ENCODE measurements at places on chromosomes 2 and 18. TPM values are rescaled to one million over a fixed set of nuclear protein-coding genes. Genes with fewer than 3 reads are reported as not detected.

The LDAH gene
- 15.8 TPM for polyA plus RNA-seq

The CD8B2 gene
- polyA plus RNA-seq = not detected

The NYAP2 gene
- polyA plus RNA-seq = not detected

The EPB41L3 gene
- 1.9 TPM for polyA plus RNA-seq

The DTNA gene
- not detected for polyA plus RNA-seq

- H3K4me3 ChIP-seq = no peak overlapping the region
- DNase-seq = no peak
- H3K4me1 ChIP-seq = no peaks in the 10 kb centered on the region
- H3K36me3 ChIP-seq = peaks cover 31% of the 10 kb centered on the region
- no peak overlapping the region for H3K27ac ChIP-seq
These were observed 207.8 kb downstream of the HDAC4 start for GRCh38 chr2:239192975-239193374.

DNA sequence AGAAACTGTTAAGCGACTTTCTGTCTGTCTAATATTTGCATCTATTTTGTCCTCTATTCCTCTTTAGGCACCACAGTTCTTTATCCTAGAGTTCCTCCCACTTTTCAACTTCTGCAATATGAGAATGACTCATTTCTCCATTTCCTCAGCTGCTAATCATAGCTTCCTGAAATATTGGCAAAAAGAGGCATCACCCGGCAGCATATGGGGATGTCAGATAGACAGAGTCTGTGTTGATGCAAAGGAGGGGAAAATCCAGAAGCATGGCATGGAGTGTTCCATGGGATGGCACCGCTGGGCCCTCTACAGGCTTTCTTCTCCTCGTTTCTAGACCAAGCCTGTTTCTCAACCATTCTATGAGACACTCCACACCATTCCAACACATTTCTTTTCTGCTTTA, 93.4 kb downstream of the DOCK10 start:
- H3K27ac ChIP-seq = peak overlapping the region; percentile 84
- H3K36me3 ChIP-seq = no peaks in the 10 kb centered on the region
- no peak for DNase-seq

DNA sequence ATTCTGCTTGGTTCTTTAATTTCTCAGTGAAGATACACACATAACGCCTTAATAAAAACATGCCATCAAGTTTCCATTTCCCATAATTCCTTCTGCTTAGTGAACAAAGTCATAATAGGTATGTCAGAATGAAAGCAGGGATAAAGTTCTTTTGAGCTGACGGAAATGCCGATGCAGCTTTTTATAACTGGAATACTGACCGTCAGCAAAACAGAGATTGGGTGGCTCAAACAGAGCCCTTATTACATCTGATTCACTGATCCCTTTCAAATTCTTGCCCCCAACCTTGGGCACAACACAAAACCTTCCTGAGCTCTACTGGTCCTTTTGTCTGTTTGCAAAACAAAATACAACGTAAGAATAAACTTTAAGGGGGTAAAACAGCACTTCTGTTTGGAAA, 140.4 kb downstream of the CDH2 start:
- no peaks in the 10 kb centered on the region for H3K36me3 ChIP-seq
- no peak overlapping the region for H3K27ac ChIP-seq
- H3K27me3 ChIP-seq = no peaks in the 10 kb centered on the region
- no peaks in the 10 kb centered on the region for H3K4me1 ChIP-seq

DNA sequence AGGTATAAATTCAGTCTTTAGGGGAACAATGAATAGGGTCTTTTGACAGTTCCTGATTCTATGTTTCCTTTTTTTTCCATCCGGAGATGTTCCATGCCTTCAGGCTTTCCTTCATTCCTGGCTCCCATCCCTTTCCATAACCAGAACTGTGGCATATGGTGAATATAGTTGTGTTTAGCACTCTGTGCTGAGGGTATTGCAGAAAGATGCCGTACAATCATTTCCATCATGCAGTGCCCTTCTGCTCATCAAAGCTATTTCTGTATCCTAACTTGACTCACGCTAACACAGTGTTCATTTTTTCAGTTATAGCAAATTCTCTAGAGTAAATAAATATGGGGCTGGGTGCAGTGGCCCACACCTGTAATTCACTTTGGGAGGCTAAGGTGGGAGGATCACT, 131.9 kb upstream of the EML6 start:
- H3K4me3 ChIP-seq = no peak overlapping the region
- H3K4me1 ChIP-seq = peaks cover 54% of the 10 kb centered on the region
- no peak for DNase-seq
- no peaks in the 10 kb centered on the region for H3K27me3 ChIP-seq

DNA sequence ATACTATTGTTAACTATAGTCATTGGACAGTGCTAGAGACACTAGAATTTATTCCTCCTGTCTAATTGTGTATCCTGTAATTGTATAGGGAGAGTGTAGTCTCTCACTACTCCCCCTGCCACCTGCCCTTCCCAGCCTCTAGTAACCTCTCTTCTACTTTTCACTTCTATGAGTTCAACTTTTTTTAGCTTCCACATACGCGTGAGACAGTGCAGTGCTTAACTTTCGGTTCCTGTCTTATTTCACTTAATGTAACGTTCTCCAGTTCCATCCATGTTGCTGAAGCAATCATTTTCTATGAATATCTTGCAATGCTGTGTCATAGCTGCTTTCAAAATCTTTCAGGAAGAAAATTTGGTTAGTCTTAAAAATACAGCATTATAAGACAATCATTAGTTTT, 22.8 kb upstream of the RUFY4 start:
- H3K27me3 ChIP-seq = no peaks in the 10 kb centered on the region
- no peak for DNase-seq
- H3K36me3 ChIP-seq = no peaks in the 10 kb centered on the region
- no peak overlapping the region for H3K4me3 ChIP-seq
- no peak overlapping the region for H3K27ac ChIP-seq

GRCh38 chr2:229714736-229715541, 584 bp upstream of the DNER start:
- no peak for DNase-seq
- H3K36me3 ChIP-seq = no peaks in the 10 kb centered on the region
- no peak overlapping the region for H3K27ac ChIP-seq
- H3K4me1 ChIP-seq = peaks cover 10% of the 10 kb centered on the region
- H3K4me3 ChIP-seq = no peak overlapping the region

DNA sequence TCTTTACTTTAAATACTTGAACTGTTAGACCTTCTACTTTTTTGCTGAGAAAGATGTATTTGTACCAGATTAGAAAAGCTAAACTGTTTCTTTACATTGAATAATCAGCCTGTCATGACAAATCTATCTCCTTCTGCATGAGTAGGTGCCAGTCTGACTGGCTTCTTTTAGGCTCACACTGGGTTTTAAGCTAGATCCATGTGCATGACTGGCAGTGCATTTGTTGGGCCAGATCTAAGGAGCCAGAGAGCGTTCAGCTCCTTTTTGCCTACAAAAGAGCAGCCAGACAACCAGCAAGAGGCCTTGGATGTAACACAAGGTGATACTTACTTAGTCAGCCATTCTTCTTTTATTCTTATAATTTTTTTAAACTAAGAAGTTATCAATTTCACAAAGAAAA, 82.0 kb upstream of the OTX1 start:
- H3K36me3 ChIP-seq = no peaks in the 10 kb centered on the region
- no peaks in the 10 kb centered on the region for H3K4me1 ChIP-seq
- no peak overlapping the region for H3K27ac ChIP-seq
- H3K27me3 ChIP-seq = no peaks in the 10 kb centered on the region

GRCh38 chr2:235621736-235622135, 127.9 kb downstream of the AGAP1 start:
- no peaks in the 10 kb centered on the region for H3K4me1 ChIP-seq
- H3K4me3 ChIP-seq = no peak overlapping the region
- no peak overlapping the region for H3K27ac ChIP-seq
- DNase-seq = no peak
- H3K27me3 ChIP-seq = no peaks in the 10 kb centered on the region
- H3K36me3 ChIP-seq = no peaks in the 10 kb centered on the region

- no peak overlapping the region for H3K27ac ChIP-seq
- no peaks in the 10 kb centered on the region for H3K4me1 ChIP-seq
- H3K36me3 ChIP-seq = no peaks in the 10 kb centered on the region
- H3K4me3 ChIP-seq = no peak overlapping the region
- H3K27me3 ChIP-seq = no peaks in the 10 kb centered on the region
These were observed 5.3 kb upstream of the TYMS start for GRCh38 chr18:652131-652530.

- no peaks in the 10 kb centered on the region for H3K36me3 ChIP-seq
- no peak overlapping the region for H3K27ac ChIP-seq
- no peak overlapping the region for H3K4me3 ChIP-seq
- DNase-seq = no peak
- H3K27me3 ChIP-seq = no peaks in the 10 kb centered on the region
These were observed 804.4 kb upstream of the CELF4 start for GRCh38 chr18:38369772-38370690.
